HepG2 (cell line): ENCODE measurements at places on chromosomes 1 and 21.
A peak's percentile ranks its signal among the peaks of the same experiment; 100 is the strongest.

DNA sequence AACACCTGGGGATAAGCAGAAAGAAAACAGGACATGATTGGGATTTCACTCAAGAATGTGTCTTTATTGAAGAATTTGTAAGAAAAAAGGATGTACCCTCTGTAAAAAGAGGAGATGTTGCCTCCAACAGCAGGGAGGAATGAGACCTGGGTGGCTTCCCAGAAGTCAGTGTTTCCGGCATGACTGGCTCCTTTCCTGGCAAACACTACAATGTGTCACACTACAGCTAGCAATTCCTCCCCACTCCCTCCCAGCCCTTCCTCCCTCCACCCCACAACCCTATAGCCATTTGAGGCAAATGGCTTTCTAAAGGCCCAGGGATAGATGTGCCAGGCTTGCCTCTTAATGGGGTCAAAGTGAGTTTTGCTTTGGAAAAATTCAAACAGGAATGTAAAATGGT is 11.5 kb upstream of the COL8A2 start:
- DNase-seq, result no peak

GRCh38 chr1:58583496-58583895 is 6.4 kb upstream of the TACSTD2 start:
- DNase-seq, result no peak

- no peak for DNase-seq
These were observed 4.4 kb downstream of the CRABP2 start for GRCh38 chr1:156700736-156701531.

GRCh38 chr21:37787456-37787855 is 128.8 kb downstream of the KCNJ6 start:
- no peak for DNase-seq

GRCh38 chr1:218123968-218124367 is 161.1 kb upstream of the RRP15 start:
- no peak for DNase-seq

- DNase-seq, result no peak
These were observed 14.3 kb downstream of the IFI44 start for GRCh38 chr1:78663923-78664322.

- no peak for DNase-seq
These were observed 3.8 kb upstream of the KRTAP19-8 start for GRCh38 chr21:31042080-31042464.

DNA sequence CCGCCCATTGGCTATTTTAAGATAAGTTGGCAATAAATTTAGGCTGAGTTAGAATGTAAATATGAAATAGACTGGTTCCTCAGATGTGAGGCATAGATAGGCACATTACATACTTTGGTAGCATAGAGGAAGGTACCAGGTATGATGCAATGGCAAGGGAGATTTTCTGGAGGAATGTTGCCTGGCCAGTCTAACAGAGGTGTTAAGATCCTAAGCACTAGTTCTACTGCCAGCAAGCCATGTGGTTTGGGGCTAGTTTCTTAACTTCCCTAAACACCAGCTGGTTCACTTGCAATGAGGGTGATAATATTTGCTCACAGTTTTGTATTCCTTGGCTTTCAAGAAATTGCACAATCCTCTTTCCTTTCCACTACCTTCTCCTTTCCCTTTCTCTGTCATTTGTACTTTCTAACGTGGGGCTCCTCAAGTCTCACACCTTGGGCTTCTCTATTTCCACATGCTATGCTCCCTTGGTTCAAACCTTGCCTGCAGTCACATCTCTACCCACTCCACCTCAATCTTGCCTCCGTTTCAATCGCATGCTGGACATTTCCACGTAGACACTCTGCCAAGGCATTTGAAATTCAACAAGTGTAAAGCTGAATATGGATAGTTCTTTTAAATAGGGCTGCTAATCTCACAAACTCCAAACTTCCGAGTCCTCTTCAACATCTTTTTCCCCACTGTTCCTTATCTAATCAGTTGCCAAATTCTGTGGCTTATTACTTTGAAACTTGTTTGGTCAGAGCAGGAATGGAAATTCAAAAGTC is 4.7 kb upstream of the CD55 start:
- no peak for DNase-seq

DNA sequence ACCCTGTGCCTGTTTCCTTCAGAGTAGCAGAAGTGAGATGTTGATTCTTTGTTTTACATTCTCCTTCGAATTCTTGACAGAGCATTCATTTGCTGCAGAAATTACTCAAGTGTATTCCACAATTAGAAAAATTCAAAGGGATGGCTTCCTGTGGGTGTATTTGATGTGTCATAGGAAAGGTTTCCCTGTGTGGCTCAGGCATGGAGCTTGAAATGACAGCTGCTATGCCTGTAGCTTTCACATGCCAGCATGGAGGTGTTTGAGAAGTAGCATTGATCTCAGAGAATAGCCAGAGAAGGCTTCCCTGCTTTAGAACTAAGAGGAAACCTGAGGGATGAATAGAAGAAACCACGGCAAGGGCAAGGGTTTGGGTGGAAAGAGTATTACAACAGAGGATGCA is 317.2 kb upstream of the DEPDC1 start:
- no peak for DNase-seq

DNA sequence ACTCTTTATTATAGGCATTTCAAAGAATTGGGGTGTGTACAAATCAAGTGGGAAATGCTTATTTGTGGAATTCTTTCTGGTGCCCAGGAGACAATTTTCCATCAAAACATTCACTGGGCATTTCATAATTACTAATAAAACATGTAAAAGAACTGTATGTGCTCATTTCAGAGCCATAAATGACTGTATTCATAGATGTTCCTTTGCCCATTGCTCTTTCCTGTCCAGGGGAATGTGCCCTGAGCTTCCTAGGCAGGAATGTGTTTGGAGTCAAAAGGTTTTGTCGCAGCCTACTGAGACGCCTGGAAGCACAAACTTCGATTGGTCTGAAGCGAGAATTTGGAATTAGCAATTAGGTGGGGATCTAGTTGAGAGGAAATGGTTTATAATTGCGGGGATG is 43.7 kb upstream of the EXOSC10 start:
- no peak for DNase-seq

DNA sequence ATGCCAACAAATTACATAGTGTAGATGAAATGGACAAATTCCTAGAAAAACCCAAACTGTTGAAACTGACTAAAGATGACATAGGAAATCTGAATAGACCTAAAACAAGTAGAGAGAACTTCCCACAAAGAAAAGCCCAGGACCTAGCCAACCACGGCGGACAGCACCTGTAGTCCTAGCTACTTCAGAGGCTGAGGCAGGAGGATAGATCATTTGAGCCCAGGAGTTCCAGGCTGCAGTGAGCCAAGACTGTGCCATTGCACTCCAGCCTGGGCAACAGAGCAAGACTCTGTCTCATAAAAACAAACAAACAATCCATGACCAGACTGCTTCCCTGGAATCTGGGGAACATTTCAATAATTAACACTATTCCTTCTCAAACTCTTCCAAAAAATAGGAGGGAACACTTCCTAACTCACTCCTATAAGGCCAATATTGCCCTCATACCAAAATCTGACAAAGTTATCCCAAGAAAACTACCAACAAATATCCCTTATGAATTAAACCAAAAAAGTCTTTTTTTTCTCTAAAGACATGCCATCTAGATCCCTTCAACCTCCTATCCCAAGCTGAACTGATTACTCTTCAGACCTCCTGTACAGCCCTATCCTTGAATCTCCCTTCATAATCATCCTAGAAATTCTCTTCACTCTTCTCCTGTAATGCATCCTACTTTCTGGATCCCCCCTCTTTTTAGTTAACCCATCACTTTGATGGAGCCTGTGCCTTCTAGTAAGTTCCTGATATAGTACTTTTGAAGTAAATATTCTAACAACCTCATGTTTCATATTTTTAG is 15.5 kb downstream of the ZNF644 start:
- DNase-seq, result no peak

- no peak for DNase-seq
These were observed 50.4 kb downstream of the GLIS1 start for GRCh38 chr1:53688381-53689102.

DNA sequence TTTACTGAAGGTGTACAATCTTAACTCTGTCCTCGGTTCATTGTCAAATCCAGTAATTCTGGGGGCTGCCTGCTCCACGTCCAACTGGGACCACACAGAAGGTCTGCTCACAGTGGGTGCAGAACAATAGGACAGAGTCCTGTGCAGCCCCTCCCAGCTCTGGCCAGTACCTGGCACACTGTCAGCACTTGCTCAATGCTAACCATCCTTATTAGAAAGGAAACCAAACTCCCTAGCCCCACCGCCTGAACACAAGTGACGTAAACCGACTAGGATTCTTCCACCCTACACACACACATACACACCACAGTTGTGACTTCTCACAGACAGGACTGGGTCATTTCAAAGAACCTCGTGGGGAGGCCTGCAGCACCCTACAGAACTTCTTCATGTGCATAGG is 5.2 kb downstream of the BCAR3 start:
- no peak for DNase-seq

DNA sequence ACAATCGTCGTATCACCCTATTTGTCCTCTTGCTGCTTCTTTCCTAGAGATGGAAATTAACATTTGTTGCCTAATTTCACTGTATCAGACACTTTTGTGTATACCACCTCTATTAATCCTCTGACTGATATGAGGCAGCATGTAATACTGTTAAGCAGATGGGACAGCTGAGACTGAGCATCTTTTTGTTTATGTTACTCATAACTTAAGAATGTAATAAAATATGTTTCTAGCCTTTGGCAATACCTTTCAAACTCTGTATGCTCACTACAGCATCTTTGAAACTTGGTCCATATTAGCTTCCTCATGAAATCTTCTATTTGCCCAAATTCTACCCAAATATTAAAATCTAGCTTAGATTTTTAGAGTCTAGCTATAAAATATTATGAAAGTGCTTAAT is 2.3 kb downstream of the OR14K1 start:
- no peak for DNase-seq

GRCh38 chr1:19311931-19312781 is at the start of the genes AKR7A2 and SLC66A1:
AKR7A2 (minus strand) TSS chr1:19312144; CDS start chr1:19312124, 20 bp downstream.
SLC66A1 (plus strand) TSS chr1:19312326; CDS start chr1:19317678, 5,352 bp downstream.
- peak; percentile 82 for DNase-seq

- peak; percentile 63 for DNase-seq
These were observed 30.0 kb upstream of the SDE2 start for GRCh38 chr1:226029093-226029496.

GRCh38 chr1:25039229-25039628 is 109.2 kb upstream of the RUNX3 start:
- no peak for DNase-seq

DNA sequence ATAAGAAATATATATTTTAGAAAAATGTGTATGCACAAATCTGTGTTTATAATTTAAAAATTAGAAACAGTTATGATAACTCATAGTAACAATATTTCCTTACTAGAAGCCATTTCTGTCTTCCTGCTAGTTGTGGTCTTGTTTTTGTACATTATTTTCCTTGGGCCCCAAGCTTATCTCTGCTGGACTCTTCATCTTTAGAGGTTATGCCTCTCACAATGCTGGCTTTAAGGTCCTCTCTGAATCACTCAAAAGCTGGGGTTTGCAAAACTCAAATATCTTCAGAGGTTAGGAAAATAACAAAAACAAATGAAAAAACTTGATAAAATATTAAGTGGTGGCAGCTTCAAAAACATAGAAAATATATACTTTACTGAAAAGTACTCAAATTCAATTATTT is 133.8 kb downstream of the PTPRC start:
- no peak for DNase-seq

GRCh38 chr21:45209046-45209445 is 78.6 kb downstream of the POFUT2 start:
- DNase-seq, result no peak

GRCh38 chr1:243345205-243345604 is 89.4 kb downstream of the SDCCAG8 start:
- no peak for DNase-seq

DNA sequence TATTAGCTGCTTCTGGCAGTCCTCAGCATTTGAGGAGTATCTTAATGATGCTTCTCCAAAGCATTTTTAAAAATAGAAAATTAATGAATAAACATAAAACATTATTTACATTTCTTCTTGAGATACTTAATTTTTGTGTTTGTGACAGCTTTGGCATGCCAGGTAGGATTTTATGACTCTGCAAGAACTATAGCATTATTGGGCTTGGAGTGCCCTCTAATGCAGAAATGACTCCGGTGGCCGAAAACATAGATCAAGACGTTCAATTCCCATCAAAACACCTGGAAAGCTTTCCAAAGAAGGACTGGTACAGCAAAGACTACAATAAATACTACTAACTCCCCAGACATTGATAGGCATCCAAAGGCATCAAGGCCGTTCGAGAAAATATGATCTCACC is 366.4 kb upstream of the CXADR start:
- no peak for DNase-seq

GRCh38 chr1:12438349-12438924 is 179.6 kb downstream of the DHRS3 start:
- no peak for DNase-seq

DNA sequence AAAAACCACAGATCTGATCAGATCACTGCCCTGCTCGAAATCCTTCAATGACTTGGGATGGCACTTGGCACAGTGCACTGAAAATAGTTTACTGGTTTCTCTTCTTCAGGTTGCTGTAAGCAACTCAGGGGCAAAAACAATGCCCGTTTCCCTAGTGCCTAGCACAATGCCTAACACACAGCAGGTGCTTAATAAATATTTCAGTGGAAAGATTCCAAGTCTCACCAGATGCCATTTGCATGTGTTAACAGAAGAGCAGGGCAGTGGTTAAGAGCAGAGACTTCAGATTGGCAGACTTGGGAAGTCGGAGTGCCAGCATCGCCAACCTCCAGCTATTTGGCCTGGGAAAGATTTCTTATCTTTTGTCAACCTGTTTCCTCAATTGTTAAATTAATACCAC is 10.9 kb upstream of the METTL25B start:
- no peak for DNase-seq

GRCh38 chr1:119968068-119968492 is 71.8 kb upstream of the ADAM30 start:
- DNase-seq, result peak; percentile 63

DNA sequence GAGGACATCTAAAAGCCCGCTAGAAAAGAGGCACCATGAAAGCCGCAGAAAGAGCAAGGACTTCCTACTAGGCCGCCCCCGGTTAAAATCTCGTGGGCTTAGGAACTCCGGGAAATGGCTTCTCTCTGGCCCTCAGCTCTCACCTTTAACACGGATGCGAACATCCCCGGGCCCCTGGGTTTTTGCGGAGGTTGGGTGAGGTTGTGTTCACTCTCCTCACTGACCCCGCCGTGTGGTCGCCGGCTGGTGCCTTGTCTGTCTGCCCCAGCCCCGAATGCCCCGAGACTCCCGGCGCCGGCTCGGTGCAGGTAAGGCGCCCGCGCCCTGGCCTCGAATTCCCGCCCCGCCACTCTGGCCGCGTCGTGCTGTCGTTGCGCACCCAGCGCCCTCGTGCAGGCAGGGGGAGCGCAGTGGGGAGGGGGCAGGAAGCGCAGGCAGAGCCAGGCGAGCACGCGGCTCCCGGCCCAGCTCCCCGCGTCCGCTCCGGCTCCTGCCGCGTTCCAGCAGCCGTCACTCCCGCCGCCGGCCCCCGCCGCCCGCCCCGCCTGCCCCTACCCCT is at the start of gene SHISAL2A:
Gene SHISAL2A (plus strand): TSS at position 437 of the 559 bp plus-strand sequence. CDS start 326 bp downstream, outside the sequence.
- DNase-seq, result no peak

DNA sequence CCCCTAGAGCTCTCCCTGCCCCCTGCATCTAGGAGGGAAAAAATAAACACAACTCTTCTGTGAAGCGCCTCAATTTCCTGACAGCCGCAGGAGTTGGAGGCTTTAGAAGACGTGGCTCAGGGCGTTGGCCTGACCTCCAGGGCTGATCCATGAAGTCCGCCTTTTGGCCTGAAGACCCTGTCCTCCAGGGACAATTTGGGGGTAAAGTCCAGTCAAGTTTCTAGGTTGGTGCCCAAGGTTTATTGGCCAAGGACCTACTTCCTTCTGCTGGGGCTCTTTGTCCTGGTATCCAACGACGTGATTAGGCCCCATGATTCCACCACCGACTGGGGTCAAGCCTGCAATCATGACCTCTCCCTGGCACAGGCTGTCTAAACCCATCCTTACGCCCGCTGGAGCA is 54.9 kb downstream of the PTPRF start:
- no peak for DNase-seq

- DNase-seq, result no peak
These were observed 193.3 kb downstream of the AJAP1 start for GRCh38 chr1:4847711-4848110.
